NB4 (cell line): ENCODE measurements at places on chromosomes 3 and 15.

- peak; percentile 12 for DNase-seq
Measured at GRCh38 chr3:45844616-45845015, 2.7 kb upstream of the LZTFL1 start.

DNA sequence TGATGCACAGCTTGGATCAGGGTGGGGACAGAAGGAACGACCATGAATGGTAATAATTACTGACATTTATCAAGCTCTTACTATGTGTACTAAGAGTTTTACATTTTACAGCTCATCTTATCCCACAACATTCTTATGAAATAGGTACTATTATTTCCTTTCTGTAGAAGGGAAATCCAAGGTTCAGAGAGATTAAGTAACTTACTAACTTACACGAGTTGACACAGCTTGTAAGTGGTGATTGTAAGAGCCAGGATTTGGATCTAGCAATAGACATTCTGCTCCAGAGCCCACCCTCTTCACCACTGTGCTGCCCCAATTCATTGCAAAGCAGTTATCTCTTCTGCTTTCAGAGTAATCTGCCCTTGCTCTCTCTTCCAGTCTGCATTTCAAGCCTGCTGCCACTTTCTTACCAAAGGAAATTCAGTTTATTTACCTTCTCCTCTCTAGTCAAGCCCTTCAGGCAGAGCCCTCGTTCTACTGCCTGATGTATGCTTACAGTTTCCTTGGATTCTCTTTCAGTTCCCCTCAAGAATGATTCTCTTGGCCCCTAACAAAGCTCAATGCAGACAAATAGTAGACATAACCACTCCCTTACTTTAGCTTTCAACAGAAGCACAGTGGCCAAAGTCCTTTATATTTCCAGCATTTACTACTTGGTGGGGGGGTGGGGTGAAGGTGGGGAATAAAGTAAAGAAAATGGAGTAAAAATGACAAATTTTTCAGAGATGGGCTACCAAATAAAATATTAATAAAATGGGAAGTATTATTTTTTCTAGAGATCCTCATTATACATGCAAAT, 65.8 kb downstream of the ATP8B4 start:
- DNase-seq = peak; percentile 36

- no peak for DNase-seq
Measured at GRCh38 chr3:159635047-159635641, 353.5 kb upstream of the IL12A start.

DNA sequence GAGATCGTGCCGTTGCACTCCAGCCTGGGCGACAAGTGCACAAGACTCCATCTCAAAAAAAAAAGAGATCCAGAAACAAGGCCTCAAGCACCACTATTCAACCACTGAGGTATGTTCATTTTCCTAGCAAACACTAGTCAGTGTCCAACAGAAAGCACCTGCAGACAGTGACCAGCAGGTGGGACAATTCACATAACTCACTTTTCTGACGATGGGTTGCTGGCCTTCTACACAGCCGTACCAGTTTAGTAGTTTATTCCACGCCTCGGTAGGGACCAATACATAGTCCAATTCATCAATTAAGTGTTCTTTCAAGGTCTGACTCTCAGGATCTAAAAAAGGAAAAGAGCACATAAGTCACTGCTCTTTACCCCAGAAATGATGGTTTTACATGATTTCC, 12.4 kb downstream of the USP4 start:
- peak; percentile 16 for DNase-seq

DNA sequence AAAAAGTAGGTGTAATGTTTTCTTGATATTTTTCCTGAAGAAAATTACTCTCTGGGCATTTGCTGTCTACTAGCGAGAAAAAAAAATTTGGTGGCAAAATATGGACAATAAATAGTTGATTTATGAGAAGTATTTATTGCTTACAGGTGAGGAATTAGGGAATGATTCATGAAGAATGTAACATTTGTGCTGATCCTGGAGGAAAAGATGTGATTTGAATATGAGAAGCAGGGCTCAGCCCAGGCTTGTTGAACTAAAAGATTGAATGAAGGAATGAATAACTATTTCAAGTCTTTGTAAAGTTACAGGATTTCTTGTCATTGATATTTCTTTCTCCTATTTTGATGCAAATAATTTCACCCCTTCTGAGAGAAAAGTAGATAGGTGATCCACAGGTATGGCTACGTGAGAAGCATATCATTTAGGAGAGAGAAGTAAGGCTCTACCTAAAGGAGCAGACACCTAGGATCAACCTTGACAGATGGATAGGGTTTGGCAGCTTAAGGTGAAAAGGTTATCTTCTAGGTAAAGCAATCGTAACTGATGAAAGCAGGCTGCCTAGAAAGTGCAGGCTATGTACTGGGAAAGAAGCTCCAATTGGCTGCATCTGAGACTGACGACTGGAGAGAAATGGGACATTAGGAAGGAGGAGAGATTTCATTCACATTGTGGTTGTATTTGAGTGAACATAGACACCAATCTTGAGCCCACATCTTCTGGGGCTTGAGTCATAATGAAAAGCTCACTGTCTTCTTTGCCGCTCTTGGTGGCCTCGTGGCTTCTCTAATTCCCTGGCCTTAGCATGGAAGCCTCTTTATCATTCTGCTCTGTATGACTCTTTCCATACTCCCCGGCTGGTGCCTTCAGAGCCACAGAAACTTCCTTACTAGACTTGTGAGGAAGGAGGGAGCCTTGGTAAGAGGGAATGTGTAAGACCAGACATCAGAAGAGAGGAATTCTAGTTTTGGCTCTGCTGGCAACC, 106.5 kb downstream of the P3H2 start:
- DNase-seq = no peak

DNA sequence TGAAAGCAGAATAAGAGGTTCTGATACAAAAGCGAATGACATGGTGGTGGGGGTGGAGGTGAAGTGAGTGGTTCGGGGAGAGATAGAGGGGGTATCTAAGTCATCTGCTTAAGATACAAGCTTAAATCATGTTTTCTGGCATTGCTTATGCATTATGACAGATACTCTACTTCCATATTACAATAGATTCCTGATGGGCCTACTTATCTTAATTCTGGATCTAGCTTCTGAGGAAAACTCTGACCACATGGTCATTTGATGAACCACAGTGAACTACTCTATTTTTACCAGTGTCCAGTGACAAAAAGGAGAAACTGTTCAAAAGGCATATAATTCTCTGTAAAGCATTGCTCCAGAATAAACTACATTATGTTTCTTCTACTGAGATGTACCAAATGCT, 673.7 kb upstream of the CCDC54 start:
- no peak for DNase-seq

- DNase-seq = no peak
Measured at GRCh38 chr3:53238886-53239285, 16.9 kb downstream of the TKT start.

DNA sequence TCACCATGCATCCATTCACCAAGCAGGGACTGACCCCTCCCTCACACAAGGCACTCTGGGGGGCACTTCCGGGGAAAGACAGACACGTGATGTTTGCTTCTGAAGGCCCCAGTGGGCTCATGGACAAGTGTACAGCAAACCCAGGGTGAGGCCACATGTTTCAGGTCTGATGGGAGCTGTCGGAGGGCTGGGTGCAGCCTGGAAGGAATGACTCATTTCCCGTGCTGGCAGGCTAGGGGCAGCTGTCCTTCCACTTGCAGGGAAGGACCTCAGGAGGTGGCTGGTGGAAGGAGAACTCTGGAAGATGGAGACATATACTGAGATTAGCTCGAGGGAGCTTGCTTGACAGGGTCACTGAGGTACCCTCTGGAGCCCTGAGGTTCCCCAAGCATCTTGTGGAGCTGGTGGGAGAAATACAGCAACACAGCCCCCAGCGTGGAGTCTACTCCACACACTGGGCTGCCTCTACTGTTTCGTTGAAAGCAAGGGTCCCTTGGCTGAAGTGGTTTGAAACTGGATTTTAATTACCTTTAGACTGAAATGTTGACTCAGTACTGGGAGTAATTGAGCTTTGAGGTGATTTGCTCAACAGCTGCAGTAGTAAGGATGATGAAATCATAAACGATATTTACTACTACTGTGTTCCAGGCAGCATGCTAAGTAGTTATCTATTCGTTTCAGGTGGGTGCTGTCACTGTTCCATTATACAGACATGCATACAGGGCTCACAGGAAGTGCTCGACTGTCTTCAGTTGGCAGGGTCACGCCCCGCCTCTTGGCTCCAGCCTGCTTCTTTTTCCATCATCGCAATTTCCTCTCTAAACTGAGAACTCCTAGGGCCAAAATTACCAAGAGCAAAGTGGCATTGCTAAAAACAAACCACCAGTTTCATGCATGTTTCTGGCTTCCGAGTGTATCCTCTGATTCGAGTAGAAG, 230.4 kb downstream of the ADAMTS17 start:
- peak; percentile 96 for DNase-seq

- peak; percentile 24 for DNase-seq
Measured at GRCh38 chr15:64536244-64536836, 76.0 kb downstream of the ZNF609 start.

DNA sequence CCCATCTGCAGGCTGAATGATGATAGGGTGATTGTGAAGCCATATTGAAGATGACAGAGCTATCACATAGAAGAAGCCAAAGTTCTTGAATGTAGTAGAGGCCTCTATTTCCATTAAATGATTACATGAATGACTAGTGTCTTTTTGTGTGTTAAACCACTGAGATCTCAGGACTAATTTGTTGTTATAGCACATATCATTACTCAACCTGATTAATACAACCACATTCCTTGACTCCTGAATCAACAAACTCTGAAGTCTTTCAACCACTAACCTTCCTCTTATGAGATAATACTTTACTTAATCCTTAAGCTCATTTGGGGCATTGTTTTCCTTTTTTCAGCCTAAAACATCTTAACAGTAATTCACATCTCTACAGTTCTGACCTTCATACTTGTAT, 564.5 kb upstream of the ADAMTS9 start:
- DNase-seq = no peak

DNA sequence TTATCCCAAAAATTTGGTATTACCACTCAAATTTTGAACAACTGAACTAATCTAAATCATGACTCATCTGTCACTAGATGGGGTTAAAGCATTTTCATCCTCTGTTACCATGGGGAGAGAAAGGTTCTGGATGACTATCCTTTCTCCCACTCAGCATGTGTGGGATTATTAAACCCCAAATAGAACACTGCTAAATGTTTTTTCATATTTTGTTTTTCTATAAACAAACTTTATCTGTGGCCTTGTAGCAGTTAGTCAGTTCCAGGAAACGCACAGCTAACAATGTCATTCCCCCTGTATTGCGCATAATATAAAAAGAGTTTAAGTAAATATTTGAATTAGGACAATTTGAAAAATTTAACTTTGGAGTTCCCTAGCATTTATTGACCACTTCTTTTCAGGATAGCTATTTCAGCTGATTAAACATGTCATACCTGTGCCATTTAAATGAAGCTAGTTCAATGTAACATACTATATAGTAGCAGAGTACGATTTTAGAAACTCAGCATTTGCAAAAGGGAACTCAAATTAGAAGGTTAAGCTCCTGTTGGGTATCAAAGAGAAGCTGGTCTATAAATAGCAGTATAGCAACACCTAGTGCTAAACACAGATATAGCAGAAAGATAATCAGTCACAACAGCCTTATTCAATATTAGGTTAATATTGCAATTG, 9.2 kb upstream of the TMEM212 start:
- peak; percentile 59 for DNase-seq

GRCh38 chr3:188272481-188273372, 118.8 kb downstream of the LPP start:
- DNase-seq = peak; percentile 38

DNA sequence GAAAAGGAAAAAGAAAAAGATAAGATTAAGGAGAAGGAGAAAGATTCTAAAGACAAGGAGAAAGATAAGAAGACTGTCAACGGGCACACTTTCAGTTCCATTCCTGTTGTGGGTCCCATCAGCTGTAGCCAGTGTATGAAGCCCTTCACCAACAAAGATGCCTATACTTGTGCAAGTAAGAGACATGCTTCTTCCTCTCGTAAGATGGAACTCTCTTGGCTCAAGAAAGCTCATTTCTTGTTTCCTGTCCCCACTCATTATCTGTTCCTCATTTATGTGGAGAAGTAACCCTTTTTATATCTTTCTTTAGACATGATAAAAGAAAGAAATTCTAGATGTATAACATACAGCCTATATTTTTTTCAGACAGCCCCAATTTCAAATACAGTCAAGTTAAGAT, 101.4 kb downstream of the KLHL25 start:
- DNase-seq = no peak

DNA sequence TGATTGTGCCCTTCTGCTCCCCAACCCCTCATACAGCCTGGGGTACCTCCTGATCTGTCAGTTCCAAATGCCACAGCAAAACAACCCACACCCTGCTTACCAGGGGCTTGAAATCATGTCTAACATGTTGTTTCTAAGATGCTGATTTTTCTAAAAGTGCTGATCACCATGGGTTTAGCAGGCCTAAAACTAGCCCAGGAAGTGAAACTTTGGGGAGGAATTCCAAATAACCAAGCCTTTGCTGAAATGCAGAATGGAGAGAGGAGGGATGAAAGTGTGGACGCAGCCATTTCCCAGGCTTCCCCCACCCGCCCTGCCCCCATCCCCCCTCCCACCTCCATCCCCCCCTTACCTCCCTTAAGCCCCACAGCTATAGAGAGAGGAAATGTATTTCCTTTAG, 2.0 kb upstream of the HRH1 start:
- no peak for DNase-seq

GRCh38 chr3:172359231-172359630, 89.0 kb downstream of the GHSR start:
- no peak for DNase-seq

DNA sequence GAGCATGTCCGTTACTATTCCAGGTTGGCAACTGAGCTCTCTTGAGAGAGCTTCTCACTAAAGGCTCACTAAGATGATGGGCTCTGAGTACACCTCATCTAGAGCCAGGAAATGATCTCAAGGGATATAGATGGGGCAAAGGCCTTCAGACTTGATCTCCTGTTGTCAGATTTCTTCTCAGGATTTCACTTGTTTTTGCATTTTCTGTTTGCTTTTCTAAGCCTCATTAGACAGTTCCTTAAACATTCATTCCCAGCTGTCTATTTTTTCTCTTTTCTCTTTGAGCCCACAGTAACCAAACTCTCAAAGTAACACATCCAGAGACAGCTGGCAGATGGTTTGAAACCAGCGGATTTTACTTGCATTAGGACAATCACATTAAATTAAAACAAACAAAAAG, 28.4 kb upstream of the ARL8B start:
- no peak for DNase-seq

GRCh38 chr3:112794622-112795172, 52.0 kb downstream of the CD200R1L start:
- peak; percentile 32 for DNase-seq

GRCh38 chr3:33363113-33363800, 76.9 kb downstream of the UBP1 start:
- no peak for DNase-seq

- no peak for DNase-seq
Measured at GRCh38 chr15:63998489-63998888, 47.8 kb downstream of the DAPK2 start.
